ENCODE measurements at places on chromosomes 3 and 15. TPM values are rescaled to one million over a fixed set of nuclear protein-coding genes. Genes with fewer than 3 reads are reported as not detected.

KIF15 gene
- total RNA-seq, result 4.9 TPM

TF gene
- total RNA-seq, result 0.08 TPM

SLC35G2 gene
- 7.8 TPM for total RNA-seq

IQCH gene
- total RNA-seq, result 1.8 TPM

AADACL2 gene
- total RNA-seq, result not detected

ELL3 gene
- 3.7 TPM for total RNA-seq

PARP15 gene
- under 0.01 TPM for total RNA-seq

ADCY5 gene
- total RNA-seq, result 0.13 TPM

MFN1 gene
- 19.5 TPM for total RNA-seq

FBXL2 gene
- total RNA-seq, result 10.0 TPM

SCN5A gene
- 0.96 TPM for total RNA-seq

SLC35A5 gene
- 31.5 TPM for total RNA-seq

Data from epithelial cell of alveolus of lung (primary cell).